ENCODE measurements at places on chromosomes 5 and 9.

DNA sequence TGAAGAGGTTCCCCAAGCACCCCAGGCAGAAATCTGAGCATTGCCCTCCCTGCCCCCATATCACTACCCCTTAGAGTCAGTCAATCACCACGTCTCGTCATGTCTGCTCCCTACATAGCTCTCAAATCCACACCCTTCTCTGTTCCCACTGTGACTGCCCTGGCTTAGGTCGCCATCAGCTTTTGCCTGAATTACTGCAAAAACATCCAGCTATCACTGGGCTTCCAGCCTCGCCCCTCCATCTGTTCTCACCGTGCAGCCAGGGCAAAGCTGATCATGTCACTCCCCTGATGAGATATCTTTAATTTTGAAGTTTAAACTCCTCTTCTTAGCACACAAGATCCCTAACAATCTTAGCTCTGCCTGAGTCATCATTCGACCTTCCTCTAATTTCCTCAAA is 89.6 kb upstream of the TBC1D2 start:
- no peak for DNase-seq

DNA sequence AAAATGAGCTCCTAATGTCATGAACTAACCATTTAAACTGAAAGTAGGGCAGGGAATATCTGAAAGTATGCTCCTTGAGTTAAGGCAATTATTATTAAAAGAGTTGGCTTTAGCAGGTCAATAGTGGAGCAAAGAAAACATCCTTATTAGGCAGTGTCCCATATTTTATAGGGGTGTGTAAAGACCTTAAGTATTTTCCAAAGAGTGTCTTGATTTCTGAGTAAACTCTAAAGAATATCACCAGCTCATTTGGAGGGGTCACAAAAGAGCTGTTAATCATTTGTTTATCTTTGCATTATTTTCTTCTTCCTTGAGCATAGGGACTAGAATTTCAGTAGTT is 109.3 kb downstream of the MUSK start:
- no peak for DNase-seq

DNA sequence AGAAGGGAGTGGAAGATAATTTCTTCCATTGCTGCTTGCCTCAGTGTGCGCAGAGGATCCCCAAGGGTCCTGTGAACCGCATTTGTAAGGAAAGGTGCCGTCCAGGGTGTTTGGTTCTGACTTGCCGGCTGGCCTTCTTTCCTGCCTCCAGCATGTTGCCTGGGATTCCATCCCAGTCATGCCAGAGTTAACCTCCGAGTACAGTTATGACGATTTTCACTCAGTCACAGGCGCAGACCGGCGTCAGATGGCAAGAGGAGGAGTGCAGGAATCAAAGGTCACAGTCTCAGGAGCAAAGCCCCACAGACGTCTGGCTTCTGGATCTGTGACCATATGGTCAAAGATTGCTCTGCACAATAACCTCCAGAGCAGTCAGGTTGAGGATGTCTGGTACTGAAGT is 5.9 kb upstream of the GADD45G start:
- DNase-seq = no peak

DNA sequence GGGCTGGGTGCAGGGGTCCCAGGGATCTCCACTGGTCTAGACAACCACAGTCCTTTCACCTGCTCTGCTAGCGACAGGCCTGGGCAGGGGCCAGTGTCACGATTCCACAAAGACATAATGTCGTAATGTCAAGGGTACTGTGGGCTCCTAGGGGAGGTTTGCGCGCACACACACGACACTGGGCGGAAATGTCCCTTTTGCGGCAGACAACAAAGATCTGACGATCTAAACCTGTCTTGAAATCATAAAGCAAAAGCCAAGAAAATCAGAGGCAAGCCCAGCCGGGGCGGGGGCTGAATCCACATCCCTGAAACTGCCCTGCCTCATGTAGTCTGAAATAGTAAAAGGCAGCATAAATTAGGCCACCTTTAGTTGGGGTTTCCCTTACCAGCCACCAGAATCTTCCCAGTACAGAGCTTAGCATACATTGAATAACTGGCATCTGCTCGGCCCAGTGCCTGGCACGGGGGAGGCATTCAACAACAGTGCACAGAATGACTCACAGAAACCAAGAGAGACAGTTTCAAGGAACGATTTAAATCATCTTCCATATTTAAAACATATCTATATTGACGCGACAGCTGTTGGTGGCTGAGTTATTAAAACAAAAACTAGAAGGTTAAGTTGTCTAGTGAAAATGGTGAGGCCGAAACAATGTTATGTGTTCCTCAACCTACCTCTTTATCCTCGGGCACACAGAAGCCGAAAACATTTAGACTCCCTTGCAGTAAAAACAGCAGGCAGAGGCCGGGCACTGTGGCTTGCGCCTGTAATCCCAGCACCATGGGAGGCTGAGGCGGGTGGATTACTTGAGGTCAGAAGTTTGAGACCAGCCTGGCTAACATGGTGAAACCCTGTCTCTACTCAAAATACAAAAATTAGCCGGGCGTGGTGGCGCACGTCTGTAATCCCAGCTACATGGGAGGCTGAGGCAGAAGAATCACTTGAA is 151.0 kb downstream of the MYO10 start:
- no peak for DNase-seq

DNA sequence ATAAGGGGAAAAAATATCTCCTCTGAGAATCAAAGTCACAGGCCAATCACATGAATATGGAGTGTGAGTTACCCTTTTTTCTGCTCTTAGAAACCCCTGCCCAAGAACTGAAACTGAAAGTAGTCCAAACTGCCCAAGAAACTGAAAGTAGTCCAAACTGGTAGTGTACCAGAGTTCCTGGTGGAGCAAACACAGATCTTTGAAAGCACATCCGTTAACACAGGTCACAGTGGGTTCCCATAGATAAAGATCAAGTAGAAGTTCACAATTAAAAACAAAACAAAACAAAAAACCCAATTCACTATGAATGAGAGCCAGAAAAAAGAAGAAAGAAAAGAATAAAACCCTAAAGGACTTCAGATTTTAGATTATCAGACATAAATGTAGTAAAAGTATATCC is 332.4 kb upstream of the EFNA5 start:
- peak; percentile 81 for DNase-seq

DNA sequence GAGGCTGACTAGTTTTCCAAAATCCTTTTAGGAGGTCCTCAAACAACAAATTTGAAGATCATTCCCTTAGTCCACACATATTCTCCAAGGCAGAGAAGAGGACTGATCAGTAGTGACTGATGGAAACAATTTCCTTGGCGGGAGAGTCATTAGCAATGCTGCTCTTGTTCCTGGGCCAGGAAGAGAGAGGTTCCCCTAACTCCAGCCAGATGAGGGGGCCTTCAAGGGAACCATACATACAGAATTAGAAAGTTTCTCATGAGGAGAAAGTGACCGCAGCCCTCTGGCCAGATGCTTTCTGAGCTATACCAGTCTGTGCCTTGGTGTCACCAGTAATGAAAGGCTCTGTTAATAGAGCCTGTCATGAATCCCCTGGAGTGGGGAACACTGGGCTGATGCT is 539.4 kb downstream of the BNC2 start:
- DNase-seq = no peak

DNA sequence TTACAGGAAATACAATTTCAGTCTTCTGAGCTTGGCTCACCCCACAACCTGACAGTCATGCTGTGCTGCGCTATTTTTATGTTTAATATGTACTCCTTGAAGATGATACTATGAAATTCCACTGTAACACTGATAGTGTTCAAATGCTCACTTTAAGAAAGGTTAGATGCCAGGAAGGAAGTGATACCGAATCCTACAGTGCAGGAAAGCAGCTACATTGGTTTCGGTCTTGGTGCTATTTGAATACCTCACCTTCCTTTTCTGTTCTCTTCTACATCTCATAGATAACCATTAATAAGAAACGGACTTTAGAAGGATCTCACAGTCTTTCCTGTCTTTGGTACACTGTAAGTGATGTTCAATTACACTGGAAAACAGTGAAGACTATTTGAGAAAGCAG is 117.6 kb downstream of the SEMA5A start:
- DNase-seq = no peak

DNA sequence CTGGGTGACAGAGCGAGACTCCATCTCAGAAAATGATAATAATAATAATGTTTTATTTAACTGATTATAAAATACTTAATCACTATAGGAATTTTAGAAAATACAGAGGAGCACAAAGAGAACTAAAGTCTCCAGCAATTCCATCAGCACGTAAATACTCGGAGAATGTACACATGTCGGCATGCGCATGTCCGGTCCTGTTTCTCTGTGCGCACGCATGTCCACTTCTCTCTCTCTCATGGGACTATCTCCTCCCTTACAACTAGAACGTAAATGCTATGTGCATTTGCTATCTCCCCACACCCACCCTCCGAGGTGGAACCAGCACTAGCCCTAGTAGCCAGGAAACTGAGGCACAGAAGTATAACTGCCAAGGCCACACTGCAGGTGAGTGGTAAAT is 19.0 kb downstream of the CCNJL start:
- no peak for DNase-seq

DNA sequence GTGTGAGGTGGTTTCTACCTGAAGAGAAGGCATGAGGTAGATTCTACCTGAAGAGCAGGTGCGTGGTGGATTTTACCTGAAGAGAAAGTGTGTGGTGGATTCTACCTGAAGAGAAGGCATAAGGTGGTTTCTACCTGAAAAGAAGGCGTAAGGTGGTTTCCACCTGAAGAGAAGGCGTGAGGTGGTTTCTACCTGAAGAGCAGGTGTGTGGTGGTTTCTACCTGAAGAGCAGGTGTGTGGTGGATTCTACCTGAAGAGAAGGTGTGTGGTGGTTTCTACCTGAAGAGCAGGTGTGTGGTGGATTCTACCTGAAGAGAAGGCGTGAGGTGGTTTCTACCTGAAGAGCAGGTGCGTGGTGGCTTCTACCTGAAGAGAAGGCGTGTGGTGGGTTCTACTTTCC is 192.8 kb downstream of the MED10 start:
- DNase-seq = no peak

DNA sequence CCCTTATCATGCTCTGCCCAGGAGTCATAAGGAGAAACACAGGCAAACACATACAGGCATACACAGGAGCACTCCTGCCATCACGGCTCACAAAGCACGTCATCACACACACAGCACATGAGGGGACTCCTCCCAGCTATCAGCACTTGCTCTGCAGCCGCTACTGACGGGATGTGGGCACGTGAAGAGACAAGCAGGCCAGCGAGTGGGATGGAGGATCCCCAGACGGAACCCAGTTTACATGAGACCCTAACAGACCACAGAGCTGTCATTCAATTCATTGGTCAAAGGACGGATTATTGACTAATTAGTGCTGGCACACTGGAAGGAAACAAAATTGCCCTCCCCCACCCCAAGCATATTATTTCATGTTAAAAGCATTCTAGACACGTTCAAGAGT is 53.6 kb downstream of the SEMA4D start:
- no peak for DNase-seq

DNA sequence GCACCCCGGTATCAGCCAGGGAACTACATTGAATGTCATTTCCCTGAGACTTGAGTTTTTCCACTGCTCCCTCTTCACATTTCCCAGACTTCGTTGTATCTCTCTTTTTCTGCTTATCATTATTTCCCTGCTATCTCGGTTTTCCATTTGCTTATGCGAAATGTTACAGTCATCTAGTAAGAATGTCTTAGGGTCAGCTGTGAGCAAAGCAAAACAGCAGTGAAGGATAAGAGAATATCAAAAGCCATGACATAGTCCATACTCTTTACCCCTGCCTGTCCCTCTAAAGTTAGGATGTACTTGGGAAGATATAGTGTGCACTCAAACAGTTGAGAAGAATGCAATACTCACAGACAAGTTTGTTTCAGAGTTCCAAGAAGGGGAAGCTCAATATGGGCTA is 88.7 kb downstream of the ITGA1 start:
- DNase-seq = no peak

GRCh38 chr5:50710838-50711237 is 44.4 kb downstream of the PARP8 start:
- DNase-seq = no peak

DNA sequence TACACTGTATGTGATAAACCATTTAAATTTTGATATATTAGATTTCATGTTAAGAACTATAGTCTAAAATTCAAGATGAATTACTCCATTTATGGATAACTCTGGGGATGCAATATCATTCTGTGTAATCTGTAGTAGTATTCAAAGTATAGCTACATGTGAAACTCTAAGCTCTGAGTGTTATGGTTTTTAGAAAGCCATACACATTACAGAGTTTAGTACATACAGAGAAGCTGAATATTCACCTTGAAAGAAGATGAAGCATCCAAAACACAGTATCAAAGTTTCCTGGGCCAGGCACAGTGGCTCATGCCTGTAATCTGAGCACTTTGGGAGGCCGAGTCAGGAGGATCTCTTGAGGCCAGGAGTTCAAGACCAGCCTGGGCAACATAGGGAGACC is 25.0 kb downstream of the ABHD17B start:
- no peak for DNase-seq

- DNase-seq = peak; percentile 53
These were observed 391 bp upstream of the NRG2 start for GRCh38 chr5:140043508-140043872.

- no peak for DNase-seq
These were observed 23.0 kb downstream of the SMIM15 start for GRCh38 chr5:61139094-61139873.

DNA sequence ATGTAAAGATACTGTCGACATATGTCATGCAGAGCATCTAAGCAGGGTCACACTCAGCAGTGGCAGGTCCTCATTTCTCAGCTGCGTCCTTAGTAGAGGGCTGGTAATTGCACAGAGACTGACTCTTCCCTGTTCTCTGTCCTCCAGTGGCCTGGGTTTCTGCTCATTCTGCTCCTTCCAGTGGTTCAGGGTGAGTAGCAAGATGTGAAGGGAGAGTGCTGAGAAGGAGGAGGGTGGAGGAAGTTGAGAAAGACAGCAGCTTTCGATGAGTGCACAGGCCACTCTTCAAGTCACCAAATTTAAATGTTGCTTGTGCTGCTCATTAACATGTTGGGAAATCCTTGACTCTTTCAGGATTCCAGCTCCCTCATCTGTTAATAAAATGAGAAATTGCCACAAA is 203.9 kb downstream of the FBXL7 start:
- no peak for DNase-seq

DNA sequence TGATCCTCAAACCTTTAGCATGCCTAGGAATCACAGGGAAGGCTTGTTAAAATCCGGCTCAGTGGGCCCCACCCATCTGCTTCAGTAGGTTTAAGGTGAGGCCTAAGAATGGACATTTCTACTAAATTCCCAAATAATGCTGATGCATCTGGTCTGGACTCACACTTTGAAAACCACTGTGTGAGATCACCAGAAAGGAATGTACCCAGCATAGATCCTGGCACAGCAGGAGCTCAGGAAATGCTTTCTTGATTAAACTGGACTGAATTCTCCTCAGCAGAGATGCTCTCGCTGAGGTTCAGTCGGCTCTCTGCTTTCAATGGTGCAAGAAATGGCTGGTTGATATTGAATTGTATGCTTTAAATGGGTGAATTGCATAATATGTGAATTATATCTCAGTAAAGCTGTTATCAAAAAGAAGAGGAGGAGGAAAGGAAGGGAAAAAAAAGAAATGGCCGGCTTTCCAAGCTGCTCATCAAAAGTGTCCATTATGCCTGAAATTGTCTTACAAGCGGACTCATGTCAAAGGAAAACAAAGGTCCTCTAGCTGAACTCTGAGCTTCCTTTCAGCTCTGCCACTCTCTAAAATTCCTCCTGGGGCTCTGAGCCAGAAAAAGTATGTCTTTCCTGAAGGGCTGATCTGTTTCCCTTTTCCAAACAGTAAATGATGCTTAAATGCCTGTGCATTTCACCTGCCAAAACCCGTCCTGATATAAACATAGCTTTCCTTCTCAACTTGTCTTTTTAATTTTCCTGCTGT is 77.6 kb upstream of the SAP30L start:
- DNase-seq = peak; percentile 90

- DNase-seq = no peak
These were observed 71.2 kb downstream of the NIPSNAP3B start for GRCh38 chr9:104835161-104835560.

GRCh38 chr5:57215629-57216195 is 41.9 kb downstream of the GPBP1 start:
- no peak for DNase-seq
